ENCODE measurements at places on chromosomes 1 and 21. TPM values are rescaled to one million over a fixed set of nuclear protein-coding genes. Genes with fewer than 3 reads are reported as not detected.

The SLAMF6 gene
- total RNA-seq, result 2.4 TPM

The TAS1R1 gene
- 0.21 TPM for total RNA-seq

The SLX9 gene
- 10.3 TPM for total RNA-seq

The NES gene
- total RNA-seq, result 57.4 TPM

The MACF1 gene
- 357 TPM for total RNA-seq

The KHDC4 gene
- 35.0 TPM for total RNA-seq

The MFSD2A gene
- 149 TPM for total RNA-seq

The FCER1A gene
- not detected for total RNA-seq

The CD48 gene
- 33.6 TPM for total RNA-seq

The SLC25A33 gene
- 3.2 TPM for total RNA-seq

The IKBKE gene
- total RNA-seq, result 7.5 TPM

The DMRTA2 gene
- total RNA-seq, result 0.83 TPM

The RPE65 gene
- total RNA-seq, result not detected
